Activated CD4-positive, alpha-beta T cell treated with anti-CD3 and anti-CD28 coated beads for 48 hours (primary cell): ENCODE measurements at places on chromosomes 13 and 19.

DNA sequence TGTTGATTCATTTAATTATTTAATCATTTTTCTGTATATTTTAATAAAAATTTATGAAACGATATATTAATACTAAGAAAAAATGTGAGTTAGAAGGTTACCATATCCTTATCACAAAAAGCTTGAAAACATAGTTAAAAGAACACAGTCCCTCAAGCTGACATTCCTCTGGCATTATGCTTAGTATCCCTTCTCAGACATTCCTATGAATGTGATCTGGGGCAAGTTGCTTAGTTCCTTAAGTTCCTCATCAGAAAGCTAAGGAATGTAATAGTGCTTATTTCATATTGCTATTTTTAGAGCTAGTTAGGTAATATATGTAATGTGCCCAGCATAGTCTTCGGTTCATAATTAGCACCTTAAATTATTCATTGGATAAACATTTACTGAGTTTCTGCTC lies 122.8 kb downstream of the MTUS2 start:
- no peak for DNase-seq

DNA sequence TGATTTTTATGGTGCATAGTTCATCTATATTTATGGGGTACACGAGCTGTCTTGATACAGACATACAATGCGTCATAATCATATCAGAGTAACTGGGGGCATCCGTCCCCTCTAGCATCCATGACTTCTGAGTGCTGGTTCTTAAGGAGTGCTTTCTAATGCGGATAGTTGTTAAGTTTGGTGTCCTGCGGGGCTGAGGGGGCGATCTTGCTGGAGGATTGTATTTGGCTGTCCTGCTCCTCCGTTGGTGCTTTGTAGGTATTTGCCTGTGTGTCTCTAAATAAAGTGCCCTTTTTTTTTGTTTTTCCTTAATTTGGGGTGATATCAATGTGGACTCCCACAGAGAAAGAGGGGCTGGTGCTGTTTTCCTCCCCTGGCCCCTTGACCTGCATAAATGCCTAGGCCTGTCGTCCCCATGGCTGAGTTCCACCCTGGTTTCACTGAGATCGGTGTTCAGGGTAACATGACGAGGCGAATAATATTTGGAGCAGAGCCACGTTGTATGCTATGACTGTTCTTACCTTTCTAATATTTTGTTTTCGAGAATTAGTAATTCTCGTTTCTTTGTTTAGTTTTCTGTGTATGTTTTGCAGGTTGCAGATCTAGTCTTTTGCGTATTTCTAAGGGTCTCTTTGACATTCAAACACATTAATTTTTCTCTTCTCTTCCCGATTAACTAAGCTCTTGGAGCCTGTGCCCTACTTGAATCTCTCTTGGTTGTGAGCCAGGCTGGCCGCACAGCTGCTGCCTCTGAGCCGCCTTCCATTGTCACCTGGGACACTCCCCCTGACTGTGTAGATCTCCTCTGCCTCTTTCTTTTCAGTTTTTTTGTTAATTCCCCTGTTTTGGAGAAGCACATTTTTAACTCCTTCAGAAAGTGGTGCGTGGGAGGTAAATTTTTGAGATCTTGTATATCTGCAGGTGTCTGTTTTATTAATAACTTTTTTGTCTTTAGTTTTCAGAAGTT lies 100.3 kb downstream of the ARHGEF7 start:
- no peak for DNase-seq

DNA sequence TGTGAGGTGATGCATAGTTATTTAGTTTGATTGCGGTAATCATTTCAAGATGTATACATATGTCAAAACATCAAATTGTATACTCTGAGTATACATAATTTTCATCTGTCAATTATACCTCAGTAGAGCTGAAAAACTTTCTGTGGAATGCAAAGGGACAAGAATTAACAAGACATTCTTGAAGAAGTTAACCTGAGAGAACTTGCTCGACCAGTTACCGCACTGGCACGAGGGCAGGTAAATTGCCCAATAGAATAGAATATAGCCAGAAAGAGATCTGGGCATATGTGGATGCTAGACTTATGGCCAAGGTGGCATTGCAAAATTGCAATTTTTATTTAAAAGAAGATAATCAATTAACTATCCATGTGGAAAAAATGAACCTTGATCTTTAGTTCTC lies 42.3 kb upstream of the GJB6 start:
- DNase-seq = no peak

- no peak for DNase-seq
Observed at GRCh38 chr13:21661097-21661909, 9.6 kb upstream of the FGF9 start.

GRCh38 chr19:38657633-38658222 lies 10.3 kb downstream of the ACTN4 start:
- peak; percentile 29 for DNase-seq

GRCh38 chr13:109126891-109127641 lies 497.7 kb downstream of the MYO16 start:
- DNase-seq = no peak

GRCh38 chr13:98927951-98928927 lies 49.6 kb downstream of the DOCK9 start:
- DNase-seq = no peak

GRCh38 chr13:44755872-44756271 lies 179.7 kb upstream of the TSC22D1 start:
- no peak for DNase-seq

GRCh38 chr13:21917086-21918015 lies 246.5 kb downstream of the FGF9 start:
- DNase-seq = no peak

DNA sequence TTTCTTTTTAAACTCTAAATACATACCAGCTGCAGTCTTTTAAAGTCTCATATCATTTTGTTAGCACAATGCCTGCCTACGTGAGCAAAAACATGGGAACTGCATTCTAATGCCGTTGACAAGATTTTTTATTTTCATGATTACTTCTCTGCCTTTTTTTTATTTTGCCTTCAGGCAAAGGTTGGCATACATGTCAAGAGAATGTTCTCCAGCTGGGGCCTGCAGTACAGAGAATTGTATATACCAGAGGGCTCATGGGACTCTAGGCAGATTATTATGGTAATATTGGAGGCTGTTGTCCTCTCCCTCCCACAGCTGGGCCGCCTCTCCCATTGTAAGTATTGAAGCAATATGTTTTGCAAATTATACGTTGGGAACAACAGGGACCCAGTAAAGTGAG lies 53.9 kb upstream of the OBI1 start:
- no peak for DNase-seq

DNA sequence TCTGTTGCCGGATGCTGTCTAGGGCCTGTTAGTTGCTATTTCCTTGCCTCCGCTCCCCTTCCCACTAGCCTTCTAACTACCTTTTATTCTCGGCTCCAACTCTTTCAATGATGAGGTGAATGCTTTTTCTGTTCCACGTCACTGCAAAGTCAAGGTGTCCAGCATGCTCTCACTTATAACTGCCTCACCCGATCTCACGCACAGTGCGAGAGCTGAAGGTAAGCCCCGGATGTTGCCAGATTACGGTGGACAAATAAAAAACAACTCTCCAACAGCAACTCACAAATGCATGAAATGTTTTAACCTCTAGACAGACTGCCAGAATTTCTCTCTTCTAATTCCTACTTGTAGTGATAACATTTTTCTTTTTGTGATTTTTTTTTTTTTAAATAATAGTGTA lies 169.9 kb downstream of the STK24 start:
- DNase-seq = no peak

GRCh38 chr19:18443831-18444230 lies 5.9 kb upstream of the ISYNA1 start:
- no peak for DNase-seq

GRCh38 chr19:19900139-19900728 lies 512 bp upstream of the ZNF93 start:
- no peak for DNase-seq

- no peak for DNase-seq
Observed at GRCh38 chr19:16037424-16038195, 38.7 kb upstream of the TPM4 start.

DNA sequence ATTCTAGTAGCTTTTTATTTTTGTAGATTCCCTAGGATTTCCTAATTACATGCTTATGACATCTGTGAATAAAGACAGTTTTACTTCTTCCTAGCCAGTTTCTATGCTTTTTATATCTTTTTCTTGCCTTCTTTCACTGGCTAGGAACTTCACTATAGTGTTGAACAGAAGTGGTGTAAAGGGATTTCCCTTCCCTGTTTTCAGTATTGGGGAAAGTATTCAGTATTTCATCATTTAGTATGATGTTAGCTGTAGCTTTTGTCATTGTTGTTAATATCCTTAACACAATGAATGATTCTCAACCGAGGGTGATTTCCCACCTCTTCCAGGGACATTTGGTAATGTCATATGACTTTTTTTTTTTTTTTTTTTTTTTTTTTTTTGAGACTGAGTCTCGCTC lies 77.3 kb downstream of the SLC6A16 start:
- no peak for DNase-seq

- DNase-seq = no peak
Observed at GRCh38 chr13:113884821-113885220, 20.9 kb upstream of the GAS6 start.

DNA sequence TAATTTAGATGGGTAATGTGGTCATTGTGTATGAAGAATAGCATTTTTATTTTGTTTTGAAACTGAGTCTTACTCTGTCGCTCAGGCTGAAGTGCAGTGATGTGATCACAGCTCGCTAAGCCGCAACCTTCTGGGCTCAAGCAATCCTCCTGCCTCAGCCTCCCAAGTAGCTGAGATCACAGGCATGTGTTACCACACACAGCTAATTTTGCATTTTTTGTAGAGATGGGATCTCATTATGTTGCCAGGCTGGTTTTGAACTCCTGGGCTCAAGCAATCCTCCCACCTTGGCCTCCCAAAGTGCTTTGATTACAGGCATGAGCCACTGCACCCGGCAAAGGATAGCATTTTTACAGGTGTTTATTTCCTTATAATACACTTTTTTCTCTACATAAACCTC lies 36.6 kb downstream of the SERTM1 start:
- no peak for DNase-seq
